Stimulated activated CD8-positive, alpha-beta memory T cell treated with anti-CD3 and anti-CD28 coated beads, Interleukin-4, amount 100 ng/mL, for 1 hour (primary cell): ENCODE measurements at places on chromosomes 2 and 18.

- no peak for DNase-seq
Observed at GRCh38 chr2:135913727-135914365, 37.6 kb upstream of the MCM6 start.

DNA sequence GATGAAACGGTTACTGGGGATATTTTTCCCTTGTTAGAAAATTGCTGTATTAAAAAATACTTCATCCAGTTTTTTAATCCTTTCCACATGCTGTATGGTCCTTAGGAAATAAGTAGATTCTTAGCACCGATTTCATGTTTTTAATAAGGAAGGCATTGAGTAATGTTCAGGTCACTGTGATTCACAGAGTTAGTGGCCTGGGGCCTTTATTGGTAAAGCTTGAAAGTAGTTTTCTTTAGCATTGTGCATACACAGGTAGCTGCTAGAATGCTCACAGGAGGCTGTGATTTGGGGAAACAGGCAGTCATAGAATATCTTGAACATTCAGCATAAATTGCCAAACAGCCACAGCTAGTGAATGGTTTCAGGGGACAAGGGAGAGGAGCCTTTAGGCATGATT lies 79.8 kb downstream of the XRCC5 start:
- DNase-seq, result no peak

DNA sequence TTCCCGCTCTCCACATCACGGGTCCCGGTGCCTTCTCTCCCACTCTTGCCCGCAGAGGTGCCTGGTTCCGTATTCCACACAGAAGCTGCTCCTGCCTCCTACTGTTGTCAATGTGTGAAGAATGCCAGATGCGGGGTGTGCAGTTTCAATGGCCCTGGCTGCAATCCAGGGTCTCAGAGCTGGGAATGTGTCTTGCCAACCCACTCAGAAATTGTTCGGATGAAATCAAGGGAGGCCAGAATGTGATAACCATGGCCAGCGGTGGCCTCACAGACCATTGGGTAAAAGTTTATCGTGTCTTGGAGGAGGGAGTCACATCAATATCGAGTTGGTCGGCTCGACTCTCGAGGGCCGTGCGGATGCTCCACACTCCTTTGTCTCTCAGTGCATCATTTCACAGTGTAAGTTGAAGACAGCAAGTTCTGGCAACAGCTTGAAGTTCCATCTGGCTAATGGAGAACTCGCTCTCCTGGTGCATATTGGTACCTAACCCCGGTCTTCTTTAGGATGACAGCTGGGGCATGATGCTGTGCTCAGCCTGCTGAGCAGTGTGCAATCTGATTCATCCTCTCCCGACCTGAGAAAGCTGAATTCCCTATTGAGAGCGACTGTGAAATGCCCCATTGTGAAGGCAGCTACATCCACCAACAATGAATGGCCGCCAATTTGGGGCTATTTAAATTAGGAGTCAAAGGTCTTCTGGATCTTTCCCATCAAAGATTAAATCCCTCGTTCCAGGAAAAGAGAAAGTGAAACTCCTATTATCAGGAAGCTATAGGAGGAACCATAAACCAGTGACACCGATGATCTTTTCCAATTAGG lies 389.0 kb downstream of the SOX11 start:
- DNase-seq, result no peak

GRCh38 chr18:11150271-11150615 lies 874 bp upstream of the PIEZO2 start:
- DNase-seq, result no peak

DNA sequence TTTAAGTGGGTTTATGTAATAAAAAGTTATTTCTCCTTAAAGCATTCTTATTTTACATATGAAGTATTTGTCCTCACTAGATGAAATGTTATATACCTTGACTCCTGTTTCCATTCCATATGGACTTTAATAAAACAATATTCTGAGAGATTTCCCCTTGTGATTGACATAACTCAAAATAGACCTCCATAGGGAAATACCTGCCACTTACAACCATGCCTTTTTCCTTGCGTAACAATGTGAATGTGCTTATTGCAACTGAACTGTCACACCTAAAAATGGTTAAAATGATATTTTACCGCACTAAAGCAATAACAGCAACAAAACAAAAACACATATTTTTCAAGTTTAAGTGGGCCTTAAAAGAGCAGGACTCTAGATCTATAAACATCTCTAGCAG lies 70.3 kb upstream of the TGIF1 start:
- no peak for DNase-seq

- no peak for DNase-seq
Observed at GRCh38 chr2:182730486-182730885, 14.4 kb downstream of the DNAJC10 start.

DNA sequence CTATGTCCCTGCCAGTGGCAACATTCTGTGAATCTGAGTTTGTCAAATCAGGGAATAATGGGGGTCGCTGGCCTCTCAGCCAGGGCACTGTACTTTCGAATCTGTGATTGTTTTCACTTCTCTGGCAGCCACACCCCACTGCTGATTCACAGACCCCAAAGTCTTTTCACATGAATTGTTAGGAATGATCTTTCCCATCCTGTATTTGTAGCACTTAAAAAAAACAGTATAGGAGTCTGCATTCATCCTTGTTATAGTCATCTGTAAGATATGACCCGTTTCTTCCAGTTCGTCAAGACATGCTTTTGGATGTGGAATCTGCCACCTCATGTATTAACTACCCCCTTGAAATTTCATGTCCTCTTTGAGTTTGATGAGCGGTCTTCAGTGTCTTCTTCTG lies 928 bp downstream of the NAGK start:
- DNase-seq, result no peak

DNA sequence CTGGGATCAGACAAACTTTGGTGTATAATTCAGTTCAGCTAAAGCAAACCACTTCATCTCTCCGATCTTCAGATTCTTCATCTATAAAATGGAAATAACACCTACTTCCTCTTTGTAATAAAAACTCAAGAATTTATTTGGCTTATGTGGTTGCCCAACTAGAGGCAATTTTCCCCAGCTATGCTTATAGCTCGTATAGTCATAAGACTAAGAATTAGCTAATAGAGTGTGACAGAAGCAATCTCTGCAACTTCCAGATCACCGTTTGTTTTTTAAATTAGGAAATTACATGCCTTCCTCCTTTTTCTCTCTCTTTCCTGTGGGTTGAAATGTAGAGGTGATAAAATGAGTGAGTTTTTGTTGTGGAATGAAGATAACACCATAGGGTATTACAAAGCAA lies 35.3 kb upstream of the KCNF1 start:
- no peak for DNase-seq

DNA sequence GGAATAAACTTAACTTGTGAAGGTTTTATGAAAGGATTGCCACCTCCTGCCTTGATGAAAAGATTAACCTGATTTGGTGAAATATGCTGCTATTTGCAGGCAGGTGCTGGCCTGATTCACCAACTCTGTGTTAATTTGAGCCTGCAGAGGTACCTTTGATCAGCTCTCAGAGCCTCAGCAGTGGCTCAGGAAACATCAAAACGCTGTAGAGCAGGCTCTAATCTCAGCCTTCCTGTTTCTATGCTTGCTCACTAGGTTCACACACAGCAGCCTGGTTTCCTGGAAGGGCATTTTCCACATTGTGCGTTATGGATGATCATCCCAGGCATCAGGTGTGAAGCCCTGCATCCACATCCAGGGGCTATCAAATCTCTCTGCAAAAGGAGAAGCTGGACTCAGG lies 16.9 kb downstream of the TGIF1 start:
- no peak for DNase-seq

- DNase-seq, result no peak
Observed at GRCh38 chr2:45889053-45889452, 237.6 kb downstream of the PRKCE start.

- no peak for DNase-seq
Observed at GRCh38 chr2:194319222-194319992, 1337.6 kb upstream of the SLC39A10 start.

- DNase-seq, result no peak
Observed at GRCh38 chr2:191932286-191932685, 85.4 kb upstream of the CAVIN2 start.

- DNase-seq, result no peak
Observed at GRCh38 chr2:196315388-196316049, 144.1 kb upstream of the STK17B start.

GRCh38 chr2:151905963-151906632 lies 77.9 kb upstream of the ARL5A start:
- DNase-seq, result no peak

DNA sequence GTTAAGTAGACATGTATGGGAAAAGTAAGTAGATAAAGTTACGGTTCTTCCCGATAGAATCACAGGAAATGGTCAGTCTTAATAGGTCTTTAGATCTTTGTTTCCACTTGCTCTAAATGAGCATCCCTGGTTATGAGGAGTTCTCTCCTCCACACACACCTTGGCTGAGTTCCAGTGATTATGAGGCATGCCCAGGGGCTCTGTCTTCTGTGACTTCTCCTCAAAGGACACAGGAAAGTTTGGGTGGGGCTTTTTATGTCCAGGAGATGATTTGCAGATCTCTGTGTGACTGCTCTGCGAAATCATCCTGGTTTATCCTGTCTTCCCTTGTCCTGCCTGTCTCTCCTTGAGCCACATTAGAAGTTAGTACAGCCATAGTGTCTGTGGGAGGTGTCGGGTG lies 83.9 kb upstream of the EML6 start:
- no peak for DNase-seq

- no peak for DNase-seq
Observed at GRCh38 chr2:88735853-88736252, 44.4 kb downstream of the RPIA start.

DNA sequence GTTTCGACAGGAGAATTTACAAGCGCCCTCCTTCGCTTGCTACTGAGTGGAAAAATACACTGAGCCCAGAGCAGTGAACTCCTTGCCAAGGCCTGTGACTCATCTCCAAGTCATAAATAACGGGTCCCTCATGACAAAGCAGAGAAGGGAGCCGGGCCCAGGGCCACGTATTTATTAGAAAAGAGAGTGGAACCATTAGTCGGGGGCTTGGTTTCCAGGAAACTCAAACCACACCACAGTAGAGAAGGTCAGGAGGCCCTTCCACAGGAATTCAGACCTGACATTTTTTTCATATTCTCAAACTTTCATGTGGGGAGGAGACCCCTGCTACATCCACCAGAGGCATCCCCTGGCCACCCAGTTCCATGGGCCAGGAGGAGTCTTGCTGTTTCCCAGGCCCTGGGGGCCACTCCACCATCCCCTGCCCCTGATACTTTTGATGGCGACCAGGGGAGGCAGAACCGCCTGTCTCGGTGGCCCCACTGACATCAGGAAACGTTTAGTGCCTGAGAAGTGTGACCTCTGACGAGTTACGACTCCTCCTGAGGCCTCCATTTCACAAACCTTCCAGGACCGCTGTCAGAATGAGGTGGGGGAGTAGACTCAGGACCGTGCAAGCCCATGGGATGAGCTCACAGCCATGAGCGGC lies 289.7 kb downstream of the DYSF start:
- no peak for DNase-seq

GRCh38 chr2:9331704-9332103 lies 91.6 kb downstream of the ITGB1BP1 start:
- DNase-seq, result no peak
